Caki2 (cell line): ENCODE measurements at places on chromosomes 3 and 15.

- no peak for DNase-seq
Measured at GRCh38 chr3:118029049-118029448, 1005.6 kb downstream of the IGSF11 start.

GRCh38 chr3:9146367-9147071 is 102.9 kb downstream of the SRGAP3 start:
- DNase-seq, result no peak

- no peak for DNase-seq
Measured at GRCh38 chr3:150729682-150730360, 26.1 kb upstream of the ERICH6 start.

DNA sequence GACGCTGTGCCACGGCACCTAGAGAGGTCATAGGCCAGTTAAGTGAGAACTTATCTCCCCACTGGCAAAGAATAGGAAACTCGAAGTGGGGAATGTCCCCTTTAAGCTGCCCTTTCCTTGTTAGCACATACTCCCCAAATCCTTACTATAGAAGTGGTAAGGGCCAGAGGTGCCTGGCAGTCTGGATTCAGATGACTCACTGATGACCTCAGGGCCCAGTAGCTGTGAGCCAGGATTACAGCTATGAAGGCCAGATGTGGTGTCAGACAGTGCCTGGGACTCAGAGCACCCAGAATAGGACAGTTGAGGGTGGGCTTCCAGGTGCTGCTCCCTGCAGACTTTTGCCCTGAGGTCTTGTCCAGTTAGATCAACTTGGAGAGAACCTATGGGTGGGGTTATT is 37.7 kb downstream of the PDIA5 start:
- DNase-seq, result no peak

- no peak for DNase-seq
Measured at GRCh38 chr15:22257047-22258008, 177.0 kb downstream of the OR4M2 start.

DNA sequence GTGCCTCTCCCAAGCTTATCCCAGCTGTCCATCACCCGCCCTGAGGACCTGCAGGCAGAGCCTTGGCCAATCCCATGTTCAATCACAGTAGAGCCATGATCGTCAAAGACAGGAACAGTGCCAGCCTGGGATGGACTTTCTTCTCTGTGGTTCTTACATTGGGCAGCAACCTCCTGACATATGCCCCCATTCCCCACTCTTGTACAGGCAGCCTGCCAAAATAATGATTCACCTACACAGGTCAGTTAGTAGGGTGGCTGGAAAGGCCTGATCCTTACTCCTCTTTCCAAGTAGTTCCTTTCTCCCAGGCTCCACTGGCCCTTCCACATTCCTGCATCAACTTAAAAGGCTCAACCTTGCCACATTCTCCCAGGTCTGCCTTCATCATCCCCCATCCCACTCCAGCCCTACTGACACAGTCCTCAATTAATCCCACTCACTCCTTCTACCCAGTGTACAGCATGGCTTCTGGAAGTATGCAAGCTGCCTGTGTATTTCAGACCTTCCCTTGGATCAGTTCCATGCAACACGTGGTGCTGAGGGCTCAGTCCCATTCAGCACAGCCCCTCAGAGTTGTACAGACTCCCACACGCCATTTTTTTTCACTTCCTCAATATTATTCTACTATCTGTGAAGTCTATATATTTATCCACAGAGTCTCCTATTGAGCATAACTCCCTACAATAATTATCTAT is 189.8 kb downstream of the NTRK3 start:
- no peak for DNase-seq

GRCh38 chr3:180447136-180447535 is 154.8 kb upstream of the TTC14 start:
- DNase-seq, result no peak
